ENCODE measurements at places on chromosomes 6 and 20.
A peak's percentile ranks its signal among the peaks of the same experiment; 100 is the strongest.

DNA sequence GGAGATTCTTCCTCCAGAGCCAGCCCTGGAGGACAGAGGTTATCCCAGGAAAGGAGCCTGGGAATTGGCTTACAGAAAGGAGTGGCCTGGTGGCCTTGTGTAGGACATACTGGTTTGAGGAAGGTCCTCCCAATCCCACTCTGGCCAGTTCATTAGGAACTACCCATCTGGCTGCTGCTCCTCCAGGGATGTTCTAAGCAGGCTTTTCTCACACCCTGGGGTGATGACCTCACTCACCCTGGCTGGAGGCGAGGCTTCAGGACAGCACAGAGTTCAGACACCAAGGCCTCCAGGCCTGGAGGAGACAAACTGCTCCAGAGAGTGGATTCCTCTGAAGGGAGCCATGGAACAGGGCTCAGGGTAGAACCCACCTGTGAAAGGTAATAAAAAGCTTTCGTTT lies 8.9 kb downstream of the GNMT start:
- DNase-seq: no peak

DNA sequence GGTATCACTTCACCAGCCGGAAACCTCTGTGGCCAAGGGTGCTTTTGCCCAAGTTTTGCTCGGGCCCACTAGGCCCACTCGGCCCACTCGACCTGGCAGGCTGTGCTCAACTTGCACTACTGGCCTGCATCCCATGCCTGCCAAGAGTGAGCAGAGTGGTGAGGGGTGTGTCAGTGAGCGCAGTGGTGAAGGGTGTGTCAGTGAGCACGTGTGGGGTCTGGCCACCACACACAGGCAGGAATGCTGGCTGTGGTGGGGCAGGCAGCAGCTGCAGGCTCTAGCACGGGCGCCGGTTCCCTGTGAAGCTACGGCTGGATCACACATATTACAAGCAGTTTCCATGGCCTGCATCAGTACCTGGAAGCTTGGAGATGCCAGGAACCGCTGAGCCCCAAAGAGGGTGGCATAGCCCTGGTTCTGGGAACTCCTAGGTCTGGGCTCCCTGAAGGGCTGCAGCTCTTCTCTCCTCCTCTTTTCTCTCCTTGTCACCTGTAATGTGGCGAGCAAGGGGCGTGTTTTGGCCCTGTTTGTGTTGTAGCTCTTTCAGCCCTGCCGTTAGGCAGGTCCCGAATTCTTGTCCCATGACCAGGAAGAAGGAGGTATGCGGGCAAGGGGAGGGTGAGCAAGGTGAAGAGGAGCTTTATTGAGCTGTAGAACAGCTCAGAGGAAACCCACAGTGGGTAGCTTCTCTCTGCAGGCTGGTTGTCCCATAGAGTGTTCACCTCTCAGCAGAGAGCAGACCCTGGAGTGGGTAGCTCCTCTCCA lies 51.0 kb upstream of the CLDN20 start:
- no peak for DNase-seq

GRCh38 chr6:140009286-140009685 lies 634.8 kb upstream of the CITED2 start:
- DNase-seq: no peak

DNA sequence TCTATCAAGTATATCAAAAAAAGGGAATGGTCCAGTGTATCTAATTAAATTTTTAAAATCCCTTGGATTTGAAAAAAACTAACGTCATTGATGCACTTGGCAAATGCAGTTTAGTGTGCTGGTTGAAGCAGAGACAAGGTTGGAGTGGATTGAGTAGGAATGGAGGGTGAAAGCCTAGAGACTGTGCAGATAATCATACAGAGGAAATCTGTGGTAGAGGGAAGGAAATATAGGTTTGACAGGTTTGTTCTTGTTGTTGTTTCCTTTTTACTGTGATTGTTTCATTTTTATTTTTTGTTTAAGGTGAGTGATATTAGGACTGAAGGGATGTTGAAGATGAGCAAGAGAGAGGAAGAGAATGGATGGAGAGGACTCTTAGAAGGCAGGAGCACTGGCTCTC lies 29.0 kb upstream of the L3MBTL3 start:
- no peak for DNase-seq

DNA sequence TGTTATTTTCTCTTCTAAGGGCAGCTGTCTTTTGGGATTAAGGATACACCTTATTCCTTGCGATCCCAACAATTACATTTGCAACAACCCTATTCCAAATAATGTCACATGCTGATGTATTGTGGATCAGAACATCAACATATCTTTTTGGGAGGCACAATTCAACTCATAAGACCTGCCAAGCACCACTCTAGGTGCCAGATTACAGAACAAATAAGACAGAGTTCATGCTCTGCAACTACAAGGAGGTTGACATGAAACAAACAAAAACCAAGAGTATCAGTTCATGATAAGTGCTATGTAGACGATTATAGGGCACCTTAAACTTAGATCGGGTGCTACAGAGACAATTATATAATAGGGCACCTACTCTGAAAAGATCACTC lies 203.2 kb upstream of the SGK1 start:
- no peak for DNase-seq

DNA sequence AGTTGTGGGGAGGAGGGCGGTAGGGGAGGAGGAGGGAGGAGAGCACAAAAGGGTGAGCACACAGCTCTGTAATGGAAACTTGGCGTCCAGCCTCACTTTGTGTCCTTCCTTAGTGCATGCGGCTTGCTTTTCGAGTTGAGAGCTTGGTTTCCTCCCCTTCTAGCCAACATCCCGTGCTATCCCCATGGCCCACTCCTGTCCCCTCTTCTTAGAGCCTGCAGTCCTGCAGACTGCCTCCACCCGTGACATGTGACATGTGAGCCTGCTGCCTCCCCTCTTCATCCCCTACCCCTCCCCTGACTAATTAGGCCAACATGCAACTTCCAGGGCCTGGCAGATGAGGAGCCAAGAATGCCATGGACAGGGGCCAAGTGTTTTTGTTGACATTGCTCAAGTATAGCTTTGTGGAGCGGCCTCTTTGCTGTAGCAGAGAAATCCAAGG lies 63.2 kb downstream of the SLC24A3 start:
- no peak for DNase-seq

- no peak for DNase-seq
Measured at GRCh38 chr20:50537546-50538201, 27.5 kb downstream of the PTPN1 start.

- DNase-seq: no peak
Measured at GRCh38 chr20:10508468-10509251, 73.6 kb downstream of the SLX4IP start.

DNA sequence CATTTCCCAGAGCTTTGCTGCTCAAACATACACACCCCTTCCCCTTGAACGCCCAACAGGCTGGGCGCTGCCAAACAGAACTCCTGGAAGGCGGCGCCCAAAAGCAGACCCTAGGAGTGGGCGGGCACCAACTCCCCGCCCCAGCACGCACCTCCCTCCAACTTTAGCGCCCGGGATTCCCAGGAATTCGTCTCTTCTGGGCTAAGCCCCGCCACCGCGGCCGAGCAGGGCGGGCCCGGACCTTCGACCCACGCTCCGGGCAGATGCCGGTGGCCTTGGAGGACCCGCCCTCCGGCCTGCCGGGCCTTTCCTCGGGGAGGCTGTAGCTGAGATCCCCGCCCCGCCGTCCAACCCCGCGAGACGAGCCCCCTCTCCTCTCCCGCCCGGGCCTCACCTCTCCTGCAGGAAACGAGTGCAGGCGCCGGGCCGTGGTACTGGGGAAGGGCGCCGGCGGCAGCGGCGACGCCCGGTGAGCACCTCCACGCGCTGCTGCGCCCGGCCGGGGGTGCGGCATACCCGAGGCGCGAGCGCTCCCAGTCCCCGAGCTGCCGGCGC lies 659 bp downstream of the MCUR1 start:
- DNase-seq: peak; percentile 41

DNA sequence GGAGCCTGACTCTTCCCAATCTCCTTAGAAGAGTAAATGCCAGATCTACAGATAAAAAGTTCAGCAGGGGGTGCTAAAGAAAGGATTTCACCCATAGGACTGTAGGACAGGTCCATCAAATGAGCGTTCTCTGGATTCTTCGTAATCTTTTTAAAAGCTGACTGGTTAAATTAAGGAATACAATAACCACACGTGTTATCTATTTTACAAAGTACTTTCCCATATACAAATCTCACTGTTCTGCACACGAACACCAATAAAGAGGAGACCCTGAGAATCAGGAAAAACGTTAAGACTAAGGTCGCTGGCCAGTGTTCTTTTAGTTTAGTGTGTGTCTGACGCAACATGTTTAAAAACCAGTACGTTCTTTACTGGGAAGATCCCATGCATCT lies 542 bp downstream of the TUBE1 start:
- peak; percentile 43 for DNase-seq

DNA sequence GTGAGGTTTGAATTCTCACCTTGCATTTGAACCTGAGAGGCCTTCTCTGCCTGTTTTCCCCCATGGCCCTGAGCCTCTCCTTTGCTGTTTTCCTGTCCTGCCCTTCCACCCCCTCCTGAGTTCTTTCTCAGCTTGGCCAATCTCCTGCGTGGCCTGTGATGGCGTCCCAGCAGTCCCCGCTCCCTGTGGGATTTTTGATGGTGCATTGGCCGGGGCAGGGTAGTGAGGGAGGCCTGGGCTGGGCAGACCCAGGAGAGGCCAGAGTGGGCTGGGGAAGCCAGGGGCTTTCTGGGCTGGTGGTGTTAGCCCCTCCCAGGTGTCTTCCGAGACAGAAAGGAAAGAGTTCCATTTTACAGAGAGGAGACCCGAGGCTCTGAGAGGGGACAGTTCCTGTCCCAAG lies 6.3 kb downstream of the CEBPB start:
- DNase-seq: no peak

GRCh38 chr20:44324343-44324742 lies 12.5 kb upstream of the R3HDML start:
- no peak for DNase-seq

DNA sequence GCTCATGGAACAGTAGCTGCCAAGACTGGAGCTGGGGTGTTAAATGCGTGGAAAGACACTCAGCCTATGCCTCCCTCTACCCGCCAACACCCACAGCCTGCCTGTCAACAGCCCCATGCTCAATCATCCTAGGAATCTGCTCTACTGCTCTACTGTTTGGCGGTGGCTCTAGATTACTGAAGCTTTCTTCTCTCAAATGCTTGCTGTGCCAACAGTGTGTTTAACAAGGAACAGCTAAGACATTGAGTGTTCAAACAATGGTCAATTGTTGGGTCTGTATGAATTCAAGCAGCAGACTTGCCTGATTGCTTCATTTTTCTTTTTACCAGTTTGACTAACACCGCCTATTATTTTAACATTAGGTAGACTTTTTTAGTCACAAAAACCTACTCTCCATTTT lies 258.6 kb downstream of the SOD2 start:
- no peak for DNase-seq

GRCh38 chr20:34747479-34747878 lies 43.3 kb downstream of the TP53INP2 start:
- no peak for DNase-seq

GRCh38 chr20:11128721-11129120 lies 454.9 kb upstream of the JAG1 start:
- DNase-seq: no peak

DNA sequence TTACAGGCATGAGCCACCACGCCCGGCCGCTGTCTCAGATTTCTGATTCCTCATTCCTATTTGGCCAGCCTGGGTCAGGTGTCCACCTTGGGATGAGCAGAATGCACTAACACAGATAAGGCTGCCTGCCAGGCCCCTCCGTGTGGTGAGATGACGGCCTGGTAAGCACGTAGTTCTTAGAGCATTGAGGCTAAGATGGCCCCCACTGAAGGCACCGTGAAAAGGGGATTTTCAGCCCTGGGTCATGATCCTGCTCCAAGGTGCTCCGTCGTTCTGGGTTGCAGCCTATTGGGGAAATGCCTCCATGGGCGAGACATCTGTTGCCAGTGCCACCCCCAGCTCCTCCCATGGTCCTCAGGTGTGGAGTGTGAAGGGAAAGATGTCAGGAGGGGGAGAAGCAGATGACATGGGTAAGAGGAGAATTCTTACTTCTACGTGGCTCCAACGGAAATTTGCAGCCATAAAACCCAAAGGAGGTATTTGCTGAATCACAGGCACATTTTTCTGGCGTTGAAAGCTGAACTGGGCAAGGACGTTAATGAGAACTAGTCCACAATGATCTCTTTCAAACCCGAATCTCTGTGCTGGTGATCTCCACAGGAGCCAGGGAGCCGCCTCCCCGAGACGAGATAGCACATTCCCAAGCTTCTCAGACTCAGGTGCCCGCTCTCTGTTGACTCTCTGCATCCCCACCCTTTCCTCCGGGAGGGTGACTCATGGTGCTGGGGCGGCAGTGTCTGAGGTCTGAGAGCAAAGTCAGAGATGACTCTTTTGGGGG lies 34.0 kb upstream of the BMP6 start:
- DNase-seq: no peak

- DNase-seq: no peak
Measured at GRCh38 chr6:29597184-29597583, 12.3 kb downstream of the OR2H2 start.

DNA sequence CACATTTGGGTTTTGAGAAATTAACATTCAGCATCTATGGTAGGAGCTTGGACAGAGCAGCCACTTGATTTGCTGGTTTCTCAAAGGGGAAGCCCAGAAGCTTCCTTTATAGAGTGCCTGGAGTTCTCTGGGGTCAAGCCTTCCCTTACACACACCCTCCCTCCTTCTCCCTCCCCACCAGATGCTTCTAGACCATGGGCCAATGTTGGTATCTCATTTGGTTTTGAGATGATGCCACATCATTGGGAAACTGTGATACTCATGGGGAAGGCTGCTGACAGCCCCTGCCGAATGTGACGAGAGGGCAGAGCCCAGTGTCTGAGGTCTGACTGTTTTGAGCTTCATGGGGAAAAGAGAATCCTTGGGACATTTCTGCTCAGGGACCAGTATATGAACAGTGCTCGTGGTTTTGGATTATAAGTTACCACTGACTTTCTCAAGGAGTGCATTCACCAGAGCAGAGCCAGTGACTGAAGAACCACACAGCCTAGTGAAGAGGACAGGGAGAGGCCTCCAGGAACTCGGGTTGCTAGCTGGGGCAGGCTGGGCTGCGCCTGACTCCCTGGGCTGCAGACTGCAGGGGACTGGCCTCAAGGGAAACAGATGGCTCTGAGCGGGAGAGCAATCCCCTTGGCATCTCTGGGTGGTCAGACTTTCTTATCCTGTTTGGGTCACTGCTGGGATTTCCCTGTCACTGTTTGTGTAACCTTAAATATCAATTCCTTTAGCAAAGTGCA lies 46.4 kb upstream of the CST5 start:
- DNase-seq: no peak

DNA sequence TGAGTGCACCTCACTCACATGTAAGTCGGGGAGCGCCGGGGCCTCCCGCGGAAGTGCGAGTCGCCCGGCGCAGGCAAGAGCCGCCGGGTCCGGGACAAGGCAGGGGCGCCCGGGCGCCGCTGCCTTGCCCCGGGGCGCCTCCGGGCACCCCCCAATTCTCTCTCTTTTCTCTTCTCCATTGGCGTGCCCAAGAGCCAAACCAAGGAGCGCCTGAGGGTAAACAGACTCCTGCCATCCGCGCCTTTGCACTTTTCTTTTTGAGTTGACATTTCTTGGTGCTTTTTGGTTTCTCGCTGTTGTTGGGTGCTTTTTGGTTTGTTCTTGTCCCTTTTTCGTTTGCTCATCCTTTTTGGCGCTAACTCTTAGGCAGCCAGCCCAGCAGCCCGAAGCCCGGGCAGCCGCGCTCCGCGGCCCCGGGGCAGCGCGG lies 36.8 kb downstream of the GNAS start:
- DNase-seq: no peak
